ENCODE measurements at places on chromosomes 1 and 21.

- DNase-seq = no peak
These were observed 52.0 kb downstream of the NBPF6 start for GRCh38 chr1:108502138-108502537.

DNA sequence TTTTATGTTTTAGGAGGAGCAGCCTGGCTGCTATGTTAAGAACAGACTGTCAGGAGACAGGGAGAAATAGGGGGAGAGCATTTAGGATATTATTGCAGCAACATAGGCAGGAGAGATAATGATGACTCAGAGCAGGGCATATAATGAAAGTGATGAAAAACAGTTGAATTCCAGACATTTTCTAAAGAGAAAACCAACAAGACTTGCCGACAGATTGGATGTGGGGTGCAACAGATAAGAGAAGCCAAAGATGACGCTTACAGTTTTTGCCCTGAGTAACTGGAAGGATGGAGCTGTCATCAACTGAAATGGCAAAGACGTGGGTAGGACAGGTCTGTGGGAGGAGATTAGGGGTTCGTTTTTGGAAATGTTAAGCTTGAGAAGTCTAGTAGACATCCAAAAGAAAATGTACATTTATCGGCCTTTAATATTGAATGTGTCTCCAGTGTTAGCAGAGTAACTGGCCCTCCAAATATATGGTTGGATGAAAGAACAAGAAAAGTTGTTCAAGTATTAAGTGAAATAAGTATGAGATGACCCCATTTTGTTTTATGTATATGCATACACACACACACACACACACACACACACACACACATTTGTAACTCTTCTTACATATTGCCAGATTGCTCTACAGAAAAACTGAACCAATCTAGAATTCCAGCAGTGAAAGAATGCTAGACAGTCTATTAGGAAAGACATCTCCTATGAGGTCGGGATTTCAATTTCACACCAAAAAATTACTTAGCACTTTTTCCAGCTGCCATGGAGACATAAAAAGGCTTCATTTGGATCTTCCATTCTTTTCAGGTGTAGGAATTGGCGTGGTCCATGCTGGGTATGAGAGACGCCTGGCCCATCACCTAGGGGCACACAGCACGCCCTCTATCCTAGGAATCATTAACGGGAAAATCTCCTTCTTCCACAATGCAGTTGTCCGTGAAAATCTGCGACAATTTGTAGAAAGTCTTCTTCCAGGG, 17.2 kb downstream of the DNAJC16 start:
- DNase-seq = no peak

DNA sequence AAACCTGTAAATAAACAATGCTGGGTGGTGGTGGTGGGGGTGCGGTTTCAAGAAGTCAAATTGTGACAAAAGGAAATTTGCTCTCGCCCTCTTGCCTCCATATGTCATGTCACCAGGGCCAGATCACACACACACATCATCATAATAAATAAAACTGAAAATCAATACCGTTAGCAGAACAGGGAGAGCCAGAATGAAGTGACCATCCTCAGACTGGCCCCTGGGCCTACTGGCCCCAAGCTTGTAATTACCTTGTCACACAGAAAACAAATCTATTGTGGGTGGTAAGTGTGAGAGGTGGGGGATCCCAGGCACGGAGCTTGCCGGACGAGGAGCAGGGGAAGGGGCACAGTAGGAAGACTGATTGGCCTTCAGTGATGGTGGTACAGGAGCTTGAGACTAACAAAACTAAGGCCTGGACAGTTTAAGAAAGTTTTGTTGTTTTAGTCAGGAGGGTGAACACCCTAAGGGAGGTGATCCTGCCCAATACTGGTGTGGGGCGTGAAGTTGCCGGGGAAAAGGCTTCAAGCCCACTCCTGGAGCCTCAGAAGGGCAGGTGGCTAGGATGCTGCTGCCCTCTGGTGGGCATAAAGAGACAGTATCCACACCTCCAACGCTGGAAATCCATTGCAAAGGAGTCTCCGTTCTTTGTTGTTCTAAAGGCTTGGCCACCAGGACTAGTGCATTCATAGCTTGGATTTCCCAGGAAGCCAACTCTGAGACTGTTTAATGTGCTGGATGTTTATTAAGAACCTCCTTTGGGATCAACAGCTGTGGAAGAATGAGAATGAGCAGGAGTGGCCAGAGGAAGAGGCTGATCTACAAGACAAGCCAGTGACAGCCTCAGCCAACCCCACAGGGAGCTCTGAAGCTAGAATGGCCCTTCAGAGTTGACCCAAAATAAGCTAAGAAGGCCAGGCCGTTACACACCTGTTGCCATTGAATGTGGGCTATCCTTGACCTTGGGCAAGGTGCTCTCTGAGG, 8.1 kb upstream of the C1orf216 start:
- peak; percentile 44 for DNase-seq

GRCh38 chr21:44916965-44917364, 3.7 kb downstream of the ITGB2 start:
- DNase-seq = no peak

- DNase-seq = no peak
These were observed 83.5 kb upstream of the PRDX6 start for GRCh38 chr1:173393659-173394000.

DNA sequence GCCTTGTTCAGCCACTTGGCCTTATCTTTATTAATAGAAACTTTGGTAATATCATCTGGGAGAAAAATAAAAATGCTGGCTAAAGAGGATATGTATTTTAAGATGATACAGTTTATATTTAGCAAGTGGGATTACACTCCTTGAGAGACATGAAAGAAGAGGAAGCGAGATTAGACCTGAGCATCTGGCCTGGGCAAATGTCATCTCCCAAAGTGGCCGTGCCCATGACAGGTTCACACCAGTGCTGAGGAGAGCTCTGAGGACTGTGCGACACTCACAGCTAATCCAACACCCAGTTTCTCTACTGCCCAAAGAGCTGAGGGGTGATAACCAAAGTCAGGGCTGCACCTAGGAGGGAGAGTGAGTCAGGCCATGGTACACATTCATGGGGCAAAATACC, 121.7 kb upstream of the DUSP10 start:
- DNase-seq = no peak

DNA sequence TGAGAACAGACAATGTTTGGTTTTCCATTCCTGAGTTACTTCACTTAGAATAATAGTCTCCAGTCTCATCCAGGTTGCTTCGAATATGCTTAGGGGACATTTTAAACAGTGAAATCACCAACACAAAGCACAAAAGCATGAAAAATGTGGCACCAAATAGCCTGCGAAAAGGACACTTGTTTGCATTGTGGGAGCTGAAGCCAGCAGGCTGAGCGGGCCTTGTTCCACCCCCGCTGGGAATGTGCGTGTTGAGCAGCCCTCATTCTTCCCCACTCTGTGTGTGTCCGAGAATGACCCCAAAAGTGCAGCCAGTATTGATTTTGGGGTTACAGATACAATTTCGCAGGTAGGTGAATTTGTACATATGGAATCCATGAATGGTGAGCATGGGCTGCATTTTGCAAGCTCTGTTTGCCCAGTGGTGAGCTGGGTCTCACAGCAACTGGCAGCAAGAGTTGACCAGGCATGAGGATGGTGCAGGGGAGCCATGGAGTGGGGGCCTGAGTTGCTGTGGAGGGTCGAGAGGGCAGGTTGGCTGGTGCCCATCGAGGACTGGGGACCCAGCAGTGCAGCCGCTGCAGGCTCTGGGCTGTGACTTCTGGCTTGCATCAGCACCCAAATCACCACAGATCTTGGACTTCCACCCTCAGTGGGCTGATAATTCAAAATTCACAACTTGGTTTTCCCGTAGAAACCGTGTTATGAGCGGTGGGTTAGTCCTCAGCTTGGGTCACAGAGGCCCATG, 29.4 kb downstream of the NENF start:
- no peak for DNase-seq

DNA sequence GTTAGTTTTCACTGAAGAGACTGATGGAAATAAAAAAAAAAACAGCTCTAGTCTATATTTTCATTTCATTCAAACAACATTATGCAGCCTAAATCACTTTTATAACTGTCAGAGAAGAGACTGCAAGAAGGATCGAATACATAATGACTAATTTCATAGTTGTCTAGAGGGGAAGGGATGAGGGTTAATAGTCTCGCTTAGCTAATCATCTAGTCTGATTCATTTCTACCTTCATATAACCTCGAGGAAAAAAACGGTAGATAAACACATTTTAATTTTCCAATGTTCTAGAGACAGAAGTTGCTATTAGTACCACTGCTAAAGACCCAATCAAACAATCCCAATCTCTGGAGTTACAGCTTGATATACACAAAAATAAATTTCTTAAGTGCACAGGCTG, 3.5 kb downstream of the FUBP1 start:
- DNase-seq = no peak

GRCh38 chr1:30423570-30423969, 299.8 kb downstream of the MATN1 start:
- no peak for DNase-seq

DNA sequence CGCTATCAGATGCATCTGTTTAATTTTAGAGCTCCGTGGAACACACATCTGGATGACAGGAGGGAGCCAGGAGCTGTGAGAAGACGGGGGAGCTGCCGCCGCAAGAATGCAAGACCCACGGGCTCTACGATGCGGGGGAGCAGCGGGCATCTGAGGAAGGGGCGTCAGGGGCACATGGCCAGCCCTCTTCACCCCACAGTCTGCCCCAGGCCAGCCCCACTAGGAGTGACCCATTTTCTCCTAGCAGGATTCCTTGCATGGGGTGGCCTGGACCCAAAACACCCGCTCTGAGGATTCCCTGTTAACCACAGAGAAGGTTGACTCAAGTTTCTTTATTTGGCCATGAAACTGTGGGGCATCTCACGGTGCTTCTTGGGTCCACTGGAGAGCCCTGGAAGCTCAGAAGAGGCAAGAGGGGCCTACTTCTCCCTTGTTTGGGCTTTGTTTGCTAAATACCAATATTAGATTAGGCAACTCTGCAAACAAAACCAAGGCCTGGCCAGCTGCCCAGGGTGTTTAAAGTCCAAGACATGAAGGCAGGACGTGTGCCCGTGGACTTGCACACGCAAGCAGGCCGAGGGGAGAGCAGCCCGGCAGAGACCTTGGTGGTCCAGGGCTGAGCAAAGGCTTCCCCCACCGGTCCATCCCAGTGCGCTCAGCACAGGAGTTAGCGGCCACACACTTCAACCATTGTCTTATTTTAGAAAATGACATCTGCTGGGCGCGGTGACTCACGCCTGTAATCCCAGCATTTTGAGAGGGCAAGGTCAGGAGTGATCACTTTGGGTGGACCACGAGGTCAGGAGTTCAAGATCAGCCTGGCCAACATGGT, 89.8 kb downstream of the DHRS3 start:
- no peak for DNase-seq

DNA sequence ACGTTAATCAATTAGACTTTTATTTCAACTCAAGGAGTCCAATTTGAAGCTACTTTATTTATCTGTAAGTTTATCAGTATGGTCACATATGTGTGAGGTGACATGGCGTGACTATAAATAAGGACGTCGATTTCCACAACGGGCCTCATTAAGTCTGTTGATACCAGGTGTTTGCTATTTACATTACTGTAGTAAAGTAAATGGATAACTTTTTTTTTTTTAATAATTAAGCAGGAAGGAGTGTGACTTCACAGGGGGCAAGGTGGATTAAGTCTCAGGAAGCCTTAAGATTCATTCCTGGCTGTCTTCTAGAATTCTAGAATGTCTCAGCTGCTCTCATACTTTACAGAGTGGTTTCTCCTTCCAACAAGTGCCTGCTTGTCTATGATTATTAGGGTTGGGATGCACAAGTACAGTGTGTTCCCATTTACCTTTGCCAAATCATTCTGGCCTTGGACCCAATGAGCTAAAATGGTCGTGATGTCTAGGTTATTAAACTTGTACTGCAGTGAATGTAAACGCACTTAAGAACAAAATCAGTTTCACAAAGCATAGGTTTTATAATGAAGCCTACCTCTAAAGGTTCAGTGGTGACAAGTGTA, 15.5 kb downstream of the MAP3K7CL start:
- no peak for DNase-seq

DNA sequence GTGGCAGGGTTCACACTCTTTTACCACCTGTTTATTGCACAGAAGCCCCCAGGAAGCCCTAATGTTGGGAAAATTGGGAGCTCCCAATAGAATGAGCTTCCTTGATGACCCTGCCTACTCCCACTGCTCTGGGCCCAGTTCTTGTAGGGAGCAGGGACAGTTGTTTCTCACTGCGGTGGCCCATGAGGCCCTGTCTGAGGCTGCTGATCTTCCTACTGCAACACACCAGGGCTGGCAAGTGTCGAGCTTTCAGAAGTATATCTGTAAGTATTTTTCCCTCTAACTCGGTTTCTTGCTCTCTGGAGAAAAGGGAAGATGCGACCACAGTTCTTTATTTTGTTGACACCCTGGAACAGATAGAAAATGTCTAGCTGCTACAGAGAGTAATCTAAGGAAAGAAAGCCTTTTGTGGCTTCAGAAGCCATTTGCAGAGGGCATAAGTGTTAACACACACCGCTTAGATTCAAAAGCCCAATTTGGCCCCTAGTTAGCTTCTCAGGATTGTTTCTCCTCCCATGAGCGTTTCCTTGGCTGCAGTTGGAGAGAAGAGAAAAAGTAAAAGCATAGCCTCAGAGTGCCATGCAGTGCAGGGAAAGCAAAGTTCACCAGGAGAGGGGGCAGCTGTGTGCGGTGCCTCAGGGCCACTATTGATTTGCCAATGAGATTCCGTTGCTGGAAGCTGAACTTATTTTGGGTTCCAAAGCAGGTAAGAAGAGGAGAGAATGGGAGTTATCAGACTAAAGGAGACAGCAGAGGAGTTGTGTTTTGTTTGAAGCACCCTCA, 102.6 kb downstream of the SELENOF start:
- no peak for DNase-seq

- no peak for DNase-seq
These were observed 12.9 kb upstream of the RNU1-4 start for GRCh38 chr1:16727190-16728111.

DNA sequence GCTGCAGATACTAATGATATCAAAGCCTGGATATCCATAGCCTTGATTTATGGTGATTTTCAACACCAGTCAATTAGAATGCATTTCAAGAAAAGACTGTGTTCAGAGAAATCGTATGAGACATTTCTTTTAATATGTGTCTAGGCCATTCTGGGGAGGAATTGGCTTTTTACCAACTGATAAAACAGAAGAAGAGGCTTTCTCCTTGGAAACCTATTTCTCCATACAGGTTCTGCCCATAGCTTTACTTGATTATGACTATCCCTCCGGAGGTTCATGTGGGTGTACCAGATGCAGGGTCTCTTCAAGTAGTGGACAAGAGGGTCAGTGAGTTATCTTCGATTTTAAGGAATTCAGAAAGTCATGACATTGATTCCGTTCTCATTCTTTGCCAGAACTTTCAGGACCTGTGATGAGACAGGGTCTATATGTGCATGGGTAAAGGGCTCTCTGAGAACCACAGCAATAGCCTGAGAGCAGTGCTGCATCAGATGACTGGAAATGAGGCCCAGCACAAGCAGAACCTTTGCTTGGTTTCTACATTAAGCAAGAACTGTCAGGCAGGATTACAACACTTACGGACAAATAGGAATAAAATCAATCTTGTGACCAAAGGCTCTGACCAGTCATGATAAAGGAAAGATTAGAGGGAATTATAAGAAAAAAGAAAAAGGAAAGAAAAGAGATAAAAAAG, 263.7 kb upstream of the SGIP1 start:
- no peak for DNase-seq

DNA sequence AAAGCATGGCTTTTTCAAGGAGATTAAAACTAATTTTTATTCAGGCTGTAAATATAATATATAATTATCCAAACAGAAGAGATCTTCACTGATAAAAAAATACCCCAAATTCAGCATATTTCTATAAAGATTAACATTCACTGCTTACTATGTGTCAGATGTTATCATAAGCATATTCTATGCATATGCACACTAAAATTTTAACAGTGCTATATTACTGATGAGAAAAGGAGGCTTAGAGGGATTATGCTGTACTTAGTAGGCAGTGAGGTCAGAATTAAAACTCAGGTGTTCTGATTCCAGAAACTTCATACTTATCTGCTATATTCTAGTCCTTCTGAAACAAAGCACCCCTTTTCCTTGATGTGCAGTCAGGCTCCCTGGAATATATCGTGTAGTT, 33.8 kb upstream of the ATP6V1G3 start:
- no peak for DNase-seq

Data from T-cell (primary cell).